SW480 (cell line): ENCODE measurements at places on chromosomes 6 and 20.

- no peak for DNase-seq
These were observed 2.8 kb downstream of the SNRPB2 start for GRCh38 chr20:16732506-16733152.

- peak; percentile 30 for DNase-seq
These were observed 48.7 kb upstream of the RSPO3 start for GRCh38 chr6:127069659-127070279.

DNA sequence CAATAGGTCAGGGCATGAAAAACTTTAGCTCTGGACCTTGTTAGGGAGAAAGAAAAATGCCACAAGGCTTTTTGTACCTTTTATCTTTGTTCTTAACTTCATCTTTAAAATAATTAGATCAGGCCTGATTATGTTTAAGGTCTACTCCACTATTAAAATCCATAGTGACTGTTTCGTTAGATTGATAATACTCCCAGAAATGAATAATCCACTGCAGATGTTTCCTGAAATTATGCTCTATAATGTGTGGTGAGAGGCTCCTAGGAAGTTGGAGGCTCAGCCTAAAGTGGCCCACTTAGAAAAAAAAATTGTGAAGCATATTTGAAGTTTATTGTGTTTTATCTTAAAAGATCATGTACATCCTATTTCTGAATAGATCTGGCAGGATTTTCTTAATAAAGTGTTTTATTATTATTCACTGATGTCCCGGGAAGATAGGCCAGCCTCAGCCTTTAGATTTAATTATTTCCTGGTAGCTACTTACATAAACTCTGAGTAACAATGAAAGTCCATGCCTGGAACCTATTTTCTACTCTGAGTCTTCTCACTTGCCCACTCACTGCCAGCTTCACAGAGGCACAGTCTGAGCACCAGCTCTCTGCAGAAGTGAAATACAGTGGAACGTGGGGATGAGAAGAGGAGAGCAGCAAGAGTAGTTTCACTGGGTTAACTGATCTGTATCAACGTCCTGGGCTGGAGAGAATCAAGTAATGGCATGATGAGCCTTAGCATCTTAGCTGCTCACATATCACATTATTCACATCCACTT, 126.8 kb upstream of the TMEM170B start:
- DNase-seq: no peak

DNA sequence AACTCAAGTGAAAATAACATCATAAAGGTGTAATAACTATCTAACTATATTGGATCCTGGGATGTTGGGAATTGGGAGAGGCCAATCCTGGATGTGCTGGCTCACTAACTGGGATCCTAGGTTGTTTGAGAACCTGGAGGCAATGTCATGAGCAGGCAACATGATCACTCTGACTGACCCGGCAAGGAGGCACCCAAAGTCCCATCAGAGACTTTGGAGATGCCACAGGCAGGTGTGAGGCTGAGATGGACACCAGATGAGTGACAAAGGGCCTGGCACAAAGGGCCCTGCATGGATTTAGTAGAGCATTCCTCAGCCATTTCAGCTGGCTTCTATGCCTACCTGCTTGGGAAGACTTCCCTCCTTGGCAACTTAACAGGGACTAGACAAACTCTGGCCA, 38.4 kb upstream of the MYLIP start:
- DNase-seq: no peak

GRCh38 chr6:108742041-108742440, 106.2 kb upstream of the ARMC2 start:
- no peak for DNase-seq

DNA sequence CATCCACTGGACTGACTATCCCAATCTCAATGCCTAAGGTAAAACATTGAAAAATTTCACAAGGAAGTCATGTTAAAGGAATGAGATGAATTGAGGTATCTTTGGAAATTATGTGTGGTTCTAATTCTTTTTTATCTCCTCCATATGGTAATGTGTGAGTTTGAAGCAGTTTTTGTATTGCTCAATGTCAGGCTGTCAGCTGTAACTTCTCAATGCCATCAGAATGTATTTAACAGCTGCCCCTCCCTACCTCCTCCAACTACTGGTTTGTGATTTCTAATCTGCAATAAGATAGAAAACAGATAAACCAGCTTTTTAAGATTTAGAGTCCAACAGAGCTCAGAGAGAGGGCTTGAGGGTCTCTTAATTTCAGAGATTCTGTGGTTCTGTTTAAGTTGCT, 1005.8 kb upstream of the ADGRB3 start:
- no peak for DNase-seq

GRCh38 chr6:157559201-157559756, 178.3 kb downstream of the ZDHHC14 start:
- no peak for DNase-seq

DNA sequence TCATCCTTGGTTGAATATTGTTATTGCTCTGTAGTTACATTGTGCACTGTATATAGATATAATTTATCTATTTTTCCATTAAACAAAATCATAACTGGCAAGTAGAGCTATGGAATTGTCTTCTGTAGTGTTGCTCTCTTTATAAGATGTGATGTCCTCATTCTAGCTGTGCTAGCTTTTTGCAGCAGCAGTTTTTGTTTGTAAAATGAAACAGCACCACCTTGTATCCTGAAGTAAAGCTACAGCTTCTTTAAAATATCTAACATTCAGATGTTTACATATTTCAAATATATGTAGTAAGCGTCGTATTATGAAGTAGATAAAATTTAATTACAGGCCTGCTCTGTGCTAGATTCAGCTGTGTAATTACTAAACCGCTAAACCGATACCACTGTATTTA, 328.8 kb upstream of the MANEA start:
- DNase-seq: no peak

DNA sequence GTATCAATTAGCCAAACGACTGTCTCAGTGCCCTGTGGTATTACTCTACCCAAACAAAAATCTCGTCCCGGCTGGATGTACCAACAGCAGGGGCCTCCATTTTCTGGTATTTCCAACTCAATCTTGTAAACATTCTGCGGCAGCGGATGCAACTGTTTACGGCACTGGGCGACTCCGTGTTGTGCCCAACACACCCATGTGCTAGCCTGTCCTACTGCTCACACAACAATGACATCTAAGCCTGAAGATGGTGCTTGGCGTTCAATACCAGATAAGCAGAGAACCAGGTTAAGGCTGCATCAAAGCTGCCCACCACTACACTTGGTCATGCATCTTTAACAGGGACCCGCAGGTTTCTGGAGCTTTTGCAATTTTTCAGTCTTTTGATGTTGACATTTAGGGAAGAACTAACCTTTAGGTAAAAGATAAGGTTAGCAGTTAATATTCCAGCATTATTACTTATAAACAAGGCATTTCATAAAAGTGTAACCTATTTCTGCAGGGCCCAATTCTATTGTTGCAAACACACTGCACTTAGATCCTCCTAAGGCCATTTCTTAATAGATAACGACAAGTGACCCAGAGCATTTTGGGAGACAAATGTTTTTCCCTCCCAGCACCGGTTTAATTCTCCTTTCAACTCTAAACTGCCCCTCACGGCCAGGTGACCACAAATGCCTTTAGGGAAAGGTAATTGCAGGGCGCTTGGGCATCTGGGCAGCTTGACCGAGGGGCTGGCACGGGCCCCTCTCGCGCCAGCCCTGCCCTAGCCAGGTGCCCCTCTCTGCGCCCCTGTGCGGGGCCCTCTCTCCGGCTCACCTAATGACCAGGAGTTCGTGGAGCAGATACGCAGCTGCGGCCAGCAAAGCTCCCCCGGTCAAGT, 945 bp downstream of the FAXC start:
- DNase-seq: no peak

DNA sequence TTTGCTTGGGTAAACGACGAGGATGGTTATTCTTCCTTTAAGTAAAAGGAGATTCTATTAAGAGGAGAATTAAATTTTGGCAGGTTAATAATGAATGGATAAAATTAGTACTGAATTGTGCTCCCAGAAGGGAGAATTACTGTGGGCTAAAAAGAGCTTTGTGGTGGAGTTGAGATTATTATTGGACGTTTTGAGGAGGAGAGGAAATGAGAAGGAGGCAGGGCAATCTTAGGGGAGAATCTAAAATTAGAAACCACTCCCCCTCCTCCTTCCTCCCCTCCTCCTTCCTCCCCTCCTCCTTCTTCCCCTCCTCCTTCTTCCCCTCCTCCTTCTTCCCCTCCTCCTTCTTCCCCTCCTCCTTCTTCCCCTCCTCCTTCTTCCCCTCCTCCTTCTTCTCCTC, 331.8 kb downstream of the PRL start:
- DNase-seq: no peak

- no peak for DNase-seq
These were observed 75.6 kb downstream of the SLC24A3 start for GRCh38 chr20:19288061-19288460.

- DNase-seq: no peak
These were observed 976 bp upstream of the MATN4 start for GRCh38 chr20:45309075-45309474.

DNA sequence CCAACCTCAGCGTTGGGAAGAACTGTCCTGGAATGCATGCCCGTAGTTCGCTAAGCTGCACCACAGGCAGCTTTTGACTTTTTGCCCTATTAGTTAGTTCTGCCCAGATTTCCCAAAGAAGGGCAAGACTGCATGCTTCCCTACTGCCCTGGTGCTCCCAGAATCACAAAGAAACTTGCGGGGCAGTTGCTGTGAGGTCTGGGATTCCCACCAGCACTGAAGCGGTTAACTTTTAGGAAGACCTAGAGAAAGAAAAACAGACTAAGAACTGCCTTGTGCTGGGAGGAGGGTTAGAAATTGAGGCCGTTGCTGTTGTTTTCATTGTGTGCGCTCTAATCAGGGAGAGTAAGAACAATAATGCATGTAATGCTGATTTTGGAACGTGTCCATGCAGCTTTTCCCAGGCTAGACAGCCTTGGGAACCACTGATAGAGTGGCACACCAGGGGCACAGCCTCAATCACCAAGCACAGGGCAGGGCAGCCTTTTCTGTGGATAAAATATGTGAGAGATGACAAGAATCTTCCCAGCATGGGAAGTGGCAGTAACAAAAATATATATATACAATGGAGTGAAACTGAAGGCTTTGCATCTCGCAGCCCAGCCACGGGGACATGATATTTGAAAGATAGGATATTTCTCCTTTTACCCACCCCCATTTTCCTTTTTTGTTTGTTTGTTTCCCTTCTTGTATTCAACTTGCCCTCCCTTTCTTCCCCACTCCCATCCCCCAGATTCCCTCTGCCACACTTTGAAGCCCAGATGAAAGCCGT, 137.7 kb upstream of the HEY2 start:
- peak; percentile 22 for DNase-seq

- peak; percentile 50 for DNase-seq
These were observed 44.3 kb downstream of the OR2B2 start for GRCh38 chr6:27867945-27868300.

DNA sequence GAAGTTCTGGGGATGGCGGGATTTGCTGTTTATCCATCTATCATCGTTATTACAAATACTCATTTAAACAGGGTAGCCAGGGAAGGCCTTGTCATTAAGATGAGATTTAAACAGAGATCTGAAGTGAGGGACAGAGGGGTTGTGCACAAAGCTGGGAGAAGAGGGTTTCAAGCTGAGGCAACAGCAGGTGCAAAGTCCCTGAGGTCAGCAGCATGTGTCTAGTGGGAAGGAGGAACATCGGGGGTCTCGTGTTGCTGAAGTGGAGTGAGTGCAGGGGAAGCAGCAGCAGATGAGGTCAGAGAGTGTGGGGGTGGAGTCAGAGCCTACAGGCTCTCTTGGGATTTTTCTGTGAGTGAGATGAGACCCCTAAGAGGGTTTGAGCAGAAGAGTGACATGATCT, 52.0 kb downstream of the CDH22 start:
- no peak for DNase-seq

DNA sequence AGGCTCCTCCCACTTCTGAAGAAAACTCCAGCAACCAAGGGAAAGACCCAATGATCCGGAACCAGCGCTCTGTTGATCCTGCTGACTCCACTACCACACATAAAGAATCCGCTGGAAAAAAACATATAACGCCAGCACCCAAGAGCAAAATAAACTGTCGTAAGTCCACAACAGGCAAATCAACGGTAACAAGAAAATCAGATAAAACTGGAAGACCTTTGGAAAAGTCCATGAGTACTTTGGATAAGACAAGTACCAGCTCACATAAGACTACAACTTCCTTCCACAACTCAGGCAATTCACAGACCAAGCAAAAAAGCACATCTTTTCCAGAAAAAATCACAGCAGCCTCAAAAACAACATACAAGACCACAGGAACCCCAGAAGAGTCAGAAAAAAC, 8.0 kb downstream of the MUCL3 start:
- DNase-seq: no peak

- no peak for DNase-seq
These were observed 79.5 kb upstream of the PREP start for GRCh38 chr6:105482227-105482844.

GRCh38 chr20:12575352-12576095, 433.2 kb upstream of the SPTLC3 start:
- DNase-seq: no peak

GRCh38 chr20:20439602-20440190, 71.8 kb downstream of the INSM1 start:
- no peak for DNase-seq

GRCh38 chr6:1596088-1596852, 13.4 kb upstream of the FOXC1 start:
- peak; percentile 43 for DNase-seq

DNA sequence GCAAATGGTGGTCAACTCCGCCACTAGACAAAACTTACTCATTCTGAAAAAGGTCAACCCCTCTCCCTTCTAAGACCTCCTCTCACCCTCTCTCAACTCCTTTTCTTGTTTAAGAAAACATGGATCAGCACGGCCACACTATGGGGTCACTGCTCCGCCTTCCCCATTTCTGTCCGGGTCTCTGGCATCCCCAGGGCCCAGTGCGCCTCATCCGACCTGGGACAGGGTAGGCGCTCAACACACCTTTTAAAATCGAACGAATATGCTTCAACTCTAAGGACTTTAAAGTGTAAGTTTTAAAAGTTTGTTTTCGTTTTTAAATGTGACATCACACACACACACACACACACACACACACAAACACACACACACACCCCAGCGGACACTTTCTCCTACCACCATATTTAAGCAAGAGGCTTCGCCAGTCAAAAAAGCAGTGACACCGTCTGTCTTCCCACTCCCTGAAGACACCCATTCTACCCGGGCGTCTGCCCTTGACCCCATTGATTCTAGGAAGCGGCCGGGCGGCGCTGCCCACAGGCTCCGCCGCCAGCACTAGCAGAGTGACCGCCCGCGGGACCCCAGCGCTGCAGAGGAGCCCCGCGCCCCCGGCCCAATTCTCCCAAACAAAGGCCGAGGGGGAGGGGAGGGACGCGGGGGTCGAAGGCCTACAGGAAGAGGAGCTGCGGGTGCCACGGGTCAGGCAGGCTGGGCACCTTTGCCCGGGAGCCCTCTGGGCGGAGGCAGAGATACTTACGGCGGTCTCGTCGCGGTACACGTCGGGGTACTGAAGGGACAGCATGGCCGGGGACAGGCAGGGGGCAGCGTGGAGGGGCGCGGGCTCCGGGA, 568 bp downstream of the PREP start:
- peak; percentile 42 for DNase-seq

DNA sequence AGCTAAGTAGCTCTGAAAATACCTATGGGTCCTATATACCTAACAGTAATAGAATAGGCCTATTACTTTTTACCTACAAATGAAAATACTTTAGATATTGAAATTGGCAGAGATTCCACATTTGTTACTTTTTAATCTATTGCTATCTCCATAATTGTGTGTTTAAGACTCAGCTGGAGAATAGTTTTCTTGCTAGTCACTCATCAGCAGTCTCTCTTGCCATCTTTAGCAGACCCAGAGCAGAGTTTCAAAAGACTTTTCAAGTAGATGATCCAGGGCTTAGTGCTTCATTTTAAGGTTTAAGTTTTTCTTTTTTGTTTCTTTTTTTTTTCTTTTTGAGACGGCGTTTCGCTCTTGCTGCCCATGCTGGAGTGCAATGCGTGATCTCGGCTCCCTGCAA, 12.9 kb downstream of the ANKS1A start:
- no peak for DNase-seq
